Fibroblast of lung (primary cell): ENCODE measurements at places on chromosomes 11 and 22.

DNA sequence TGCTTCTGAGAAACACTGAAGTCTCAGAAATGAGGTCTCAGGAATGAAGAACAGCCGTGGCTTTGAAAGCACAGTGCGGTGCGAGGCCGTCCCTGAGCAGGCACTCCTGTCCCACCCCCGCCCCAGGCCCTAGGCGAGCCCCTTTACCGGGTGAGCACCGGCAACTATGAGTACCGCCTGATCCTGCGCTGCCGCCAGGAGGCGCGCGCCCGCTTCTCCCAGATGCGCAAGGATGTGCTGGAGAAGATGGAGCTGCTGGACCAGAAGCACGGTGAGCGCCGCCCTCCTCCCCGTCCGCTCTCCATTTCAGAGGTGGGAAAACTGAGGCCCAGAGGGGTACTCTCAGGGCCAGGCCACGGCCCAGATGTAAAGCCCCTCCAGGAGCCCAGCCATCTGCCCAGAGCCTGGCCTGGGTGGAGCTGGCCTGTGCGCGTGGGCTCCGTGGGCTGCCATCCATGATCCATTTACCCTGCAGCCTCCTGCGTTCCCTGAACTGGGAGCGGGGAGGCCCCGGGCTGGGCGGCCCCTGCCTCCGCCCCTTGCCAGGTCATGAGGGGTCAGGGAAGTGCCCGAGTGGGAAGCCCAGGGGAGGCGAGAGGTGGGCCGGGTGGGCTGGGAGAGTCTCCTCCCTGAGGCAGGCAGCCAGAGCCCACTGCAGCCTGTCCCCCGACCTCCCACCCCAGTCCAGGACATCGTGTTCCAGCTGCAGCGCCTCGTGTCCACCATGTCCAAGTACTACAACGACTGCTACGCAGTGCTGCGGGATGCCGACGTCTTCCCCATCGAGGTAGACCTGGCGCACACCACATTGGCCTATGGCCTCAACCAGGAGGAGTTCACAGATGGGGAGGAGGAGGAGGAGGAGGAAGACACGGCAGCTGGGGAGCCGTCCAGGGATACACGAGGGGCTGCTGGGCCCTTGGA is 9.5 kb downstream of the SLC16A8 start:
- DNase-seq, result peak; percentile 31

- no peak for DNase-seq
These were observed 121.7 kb upstream of the CHORDC1 start for GRCh38 chr11:90344546-90344945.

DNA sequence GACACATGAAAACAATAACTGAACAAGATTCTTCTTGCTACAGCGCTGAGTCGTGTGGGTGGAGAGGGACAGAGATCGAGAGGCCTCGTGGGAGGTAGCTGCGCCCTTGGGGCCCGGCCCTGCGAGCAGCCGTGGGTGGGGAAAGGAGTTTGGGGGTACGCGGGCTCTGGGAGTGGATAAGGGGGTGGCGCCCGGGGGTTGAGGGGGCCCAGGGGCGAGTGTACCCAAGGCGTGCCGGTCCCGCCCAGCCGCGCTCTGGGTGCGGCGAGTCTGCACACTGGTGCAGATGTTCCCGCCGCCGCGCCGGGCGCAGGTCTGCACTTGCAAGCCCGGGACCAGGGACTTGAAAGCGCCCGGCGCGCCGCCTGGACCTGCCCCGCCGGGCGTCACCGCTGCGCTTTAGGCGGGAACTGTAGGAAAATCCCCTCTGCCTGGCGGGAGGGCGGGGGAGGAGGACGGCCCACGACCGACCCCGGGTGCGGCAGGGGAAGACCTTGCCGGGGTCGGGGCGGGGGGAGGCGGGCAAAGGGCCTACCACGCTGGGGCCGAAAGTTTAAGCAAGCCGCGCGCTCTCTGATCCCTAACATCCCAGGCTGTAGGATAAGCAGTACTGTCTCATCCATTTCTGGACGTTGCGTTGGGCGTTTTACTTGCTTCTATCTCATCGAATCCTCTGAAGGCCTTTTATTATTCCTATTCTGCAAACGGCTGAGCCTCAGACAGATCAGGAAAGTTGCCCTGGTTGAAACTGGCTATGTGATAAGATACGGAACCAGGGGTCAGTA is 1.4 kb upstream of the KREMEN1 start:
- DNase-seq, result peak; percentile 39

DNA sequence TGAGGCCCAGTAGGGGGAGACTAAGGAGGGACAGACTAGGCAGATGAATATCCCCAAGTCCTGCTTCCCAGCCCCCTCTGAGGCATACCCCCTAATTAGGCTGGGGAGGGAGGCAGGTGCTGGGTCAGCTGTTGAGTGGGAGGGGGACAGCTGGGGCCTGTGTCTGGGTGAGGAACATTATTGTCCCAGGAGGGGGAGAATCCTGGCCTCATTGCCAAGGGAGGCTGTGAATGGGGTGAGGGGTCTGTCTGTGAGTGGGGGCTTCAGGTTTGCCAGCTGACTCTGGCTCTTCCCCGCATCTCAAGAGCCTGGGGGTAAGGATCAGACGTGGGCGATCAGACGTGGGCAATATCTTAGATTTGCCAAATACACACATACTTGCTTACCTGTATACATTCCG is 2.1 kb downstream of the INPPL1 start:
- no peak for DNase-seq

DNA sequence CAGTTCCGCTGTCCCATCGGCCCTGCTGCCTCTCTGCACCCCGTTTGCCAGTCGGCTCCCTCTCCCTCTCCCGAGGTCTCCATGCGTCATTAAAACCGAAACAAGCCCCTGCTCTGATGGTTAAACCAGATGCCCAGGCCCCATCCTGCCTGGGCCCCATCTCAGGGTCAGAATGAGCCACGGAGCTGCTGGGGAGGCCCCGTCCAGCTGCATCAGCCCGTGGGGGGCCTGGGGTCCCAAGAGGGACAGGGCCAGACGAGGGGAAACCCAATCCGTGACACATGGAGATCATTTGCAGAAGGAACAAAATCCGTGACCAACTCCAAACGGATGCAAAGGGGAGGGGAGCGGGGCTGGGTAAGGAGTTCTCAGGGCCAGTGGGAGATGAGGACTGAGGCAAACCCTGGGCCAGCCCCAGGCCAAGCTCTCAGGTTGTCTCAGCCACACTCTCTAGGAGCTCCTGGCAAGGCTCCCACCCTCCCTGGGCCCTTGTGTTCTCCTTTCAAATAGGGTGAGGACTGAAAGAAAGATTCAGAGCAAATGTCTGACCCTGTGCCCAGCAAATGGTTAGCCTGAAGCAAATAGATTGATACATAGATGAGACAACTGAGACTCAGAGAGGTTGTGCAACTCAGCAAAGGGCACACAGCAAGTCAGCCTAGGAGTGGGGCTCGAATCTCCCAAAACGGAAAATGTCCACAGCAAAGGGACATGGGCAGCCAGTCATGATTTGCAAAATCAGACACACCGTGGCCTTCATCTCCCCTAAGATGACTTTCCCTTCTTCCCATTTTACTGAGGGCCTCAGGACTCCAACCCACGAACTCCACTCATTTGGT is 162.1 kb downstream of the MN1 start:
- no peak for DNase-seq

DNA sequence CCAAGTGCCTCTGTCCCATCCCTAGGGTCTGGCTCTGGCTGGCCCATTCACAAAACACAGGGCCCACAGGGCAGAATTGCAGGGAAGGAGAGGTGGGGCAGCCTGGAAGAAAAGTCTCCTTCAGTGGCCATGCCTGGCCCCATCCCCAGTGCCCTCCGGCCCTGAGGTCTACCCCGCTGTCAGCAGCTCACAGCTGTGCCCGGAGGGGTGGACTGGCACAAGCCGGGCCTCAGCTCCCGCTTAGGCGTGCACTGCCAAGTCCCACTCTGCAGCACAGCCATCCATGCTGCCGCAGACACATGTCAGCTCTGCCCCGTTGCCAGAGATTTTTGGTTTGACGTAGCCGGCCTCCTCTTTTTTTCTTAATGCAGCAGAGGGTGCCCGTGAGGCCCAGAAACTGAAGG is 3.9 kb upstream of the SCN2B start:
- peak; percentile 60 for DNase-seq

DNA sequence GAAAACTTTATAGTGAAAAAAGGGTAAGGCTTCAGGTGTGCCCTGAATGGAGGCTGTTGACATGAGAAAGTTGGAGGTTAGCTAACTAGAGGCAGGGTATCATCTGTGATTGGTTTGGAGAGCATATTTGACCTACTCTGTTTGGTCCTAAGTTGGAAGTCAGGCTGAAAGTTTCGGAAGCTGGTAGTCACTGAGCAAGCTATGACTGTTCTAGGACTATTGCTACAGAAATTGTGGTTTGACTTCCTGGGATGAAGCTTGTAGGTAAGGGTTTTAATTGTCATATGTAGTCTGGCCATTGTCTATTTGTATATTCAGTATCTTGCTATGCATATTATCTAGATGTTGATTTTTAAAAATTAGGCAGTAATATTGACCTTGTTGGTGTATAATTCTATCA is 565.0 kb downstream of the TMEM135 start:
- DNase-seq, result no peak

DNA sequence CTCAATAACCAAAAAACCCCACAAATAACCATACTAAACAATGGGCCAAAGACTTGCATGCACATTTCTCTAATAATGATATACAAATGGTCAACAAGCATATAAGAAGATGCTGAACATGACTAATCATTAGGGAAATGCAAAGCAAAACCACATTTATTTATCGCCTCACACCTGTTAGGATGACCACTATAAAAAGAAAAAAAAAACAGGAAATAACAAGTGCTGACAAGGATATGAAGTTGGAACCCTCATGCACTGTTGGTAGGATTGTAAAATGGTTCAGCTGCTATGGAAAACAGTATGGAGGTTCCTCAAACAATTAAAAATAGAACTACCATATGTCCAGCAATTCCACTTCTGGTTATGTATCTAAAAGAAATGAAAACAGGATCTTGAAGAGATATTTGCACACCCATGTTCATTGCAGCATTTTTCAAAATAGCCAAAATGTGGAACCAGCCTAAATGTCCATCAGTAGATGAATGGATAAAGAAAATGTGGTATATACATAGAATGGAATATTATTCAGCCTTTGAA is 66.2 kb downstream of the AMBRA1 start:
- DNase-seq, result no peak

GRCh38 chr11:94602430-94603372 is 35.5 kb downstream of the PIWIL4 start:
- DNase-seq, result peak; percentile 88

DNA sequence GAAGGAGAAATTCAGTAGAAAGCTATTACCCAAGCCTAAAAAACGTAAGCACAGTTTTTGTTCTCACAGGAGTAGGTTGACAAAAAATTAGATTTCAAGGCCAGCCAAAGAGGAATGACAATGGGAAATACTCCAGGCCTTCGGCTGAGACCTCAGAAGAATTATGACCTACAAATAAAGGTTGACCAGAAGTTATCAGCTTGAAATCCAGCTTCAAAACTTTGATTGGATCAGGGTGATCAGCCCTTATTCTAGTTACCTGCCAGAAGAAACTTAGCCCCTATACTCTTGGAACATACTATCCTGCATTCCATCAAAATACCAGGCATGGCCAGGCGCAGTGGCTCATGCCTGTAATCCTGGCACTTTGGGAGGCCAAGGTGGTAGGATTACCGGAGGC is 68.4 kb upstream of the PRODH start:
- no peak for DNase-seq

DNA sequence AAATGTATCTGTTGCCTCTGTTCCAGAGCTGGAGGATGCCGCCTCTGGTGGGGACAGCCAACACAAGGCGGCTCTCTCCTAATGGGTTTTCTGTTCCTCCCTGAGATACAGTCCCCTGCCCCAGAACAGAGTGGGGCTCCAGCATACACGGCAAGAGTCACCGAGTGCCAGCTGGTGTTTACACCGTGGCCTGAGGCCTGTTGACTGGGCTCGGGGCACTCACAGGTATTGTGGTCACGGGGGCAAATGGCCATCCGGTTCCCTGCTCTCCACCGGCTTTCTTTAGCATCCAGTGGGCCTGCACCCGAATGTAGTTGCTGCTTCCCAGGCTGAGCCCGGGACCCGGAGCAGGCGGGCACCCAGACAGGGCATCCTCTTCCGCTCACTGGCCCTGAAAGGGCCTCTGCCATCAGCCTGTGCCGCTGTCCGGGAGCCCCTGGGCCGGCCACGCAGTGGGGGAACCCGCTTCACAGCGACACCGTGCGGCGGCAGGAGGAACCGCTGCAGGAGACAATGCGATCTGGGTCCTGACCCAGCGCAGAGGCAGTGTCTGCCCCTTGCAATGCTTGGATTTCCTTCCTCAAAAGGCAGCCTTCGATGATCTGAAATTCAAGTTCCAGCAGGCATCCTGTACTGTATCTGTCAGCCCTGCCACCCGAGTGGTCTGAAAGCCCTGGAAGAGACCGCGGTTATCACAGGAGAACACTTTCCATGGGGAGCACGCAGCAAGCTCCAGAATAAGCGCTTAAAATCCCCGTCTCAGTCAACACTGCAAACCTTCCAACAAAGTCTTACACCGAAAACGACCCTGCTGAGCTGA is 859 bp upstream of the KRTAP5-5 start:
- no peak for DNase-seq

DNA sequence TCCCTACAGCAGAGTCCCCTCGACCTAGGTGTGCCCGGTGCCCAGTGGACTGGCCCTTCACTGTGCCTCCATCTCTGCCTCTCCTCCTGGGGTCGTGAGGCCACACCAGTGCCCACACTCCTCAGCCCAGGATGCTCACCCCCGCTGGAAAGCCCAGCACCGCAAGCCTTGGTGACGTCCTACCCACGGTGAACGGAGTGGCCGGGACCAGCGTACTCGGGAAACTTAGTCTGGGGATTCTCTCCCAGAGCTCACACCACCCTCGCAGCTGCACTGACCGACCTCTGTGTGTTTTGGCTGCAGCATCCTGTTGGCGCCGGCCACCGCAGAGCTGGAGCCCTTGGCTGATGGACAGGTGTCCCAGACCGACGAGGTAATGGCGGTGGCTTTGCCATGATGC is 35.5 kb upstream of the KRTAP5-7 start:
- no peak for DNase-seq

GRCh38 chr11:1085440-1086170 is 10.9 kb downstream of the MUC2 start:
- no peak for DNase-seq

DNA sequence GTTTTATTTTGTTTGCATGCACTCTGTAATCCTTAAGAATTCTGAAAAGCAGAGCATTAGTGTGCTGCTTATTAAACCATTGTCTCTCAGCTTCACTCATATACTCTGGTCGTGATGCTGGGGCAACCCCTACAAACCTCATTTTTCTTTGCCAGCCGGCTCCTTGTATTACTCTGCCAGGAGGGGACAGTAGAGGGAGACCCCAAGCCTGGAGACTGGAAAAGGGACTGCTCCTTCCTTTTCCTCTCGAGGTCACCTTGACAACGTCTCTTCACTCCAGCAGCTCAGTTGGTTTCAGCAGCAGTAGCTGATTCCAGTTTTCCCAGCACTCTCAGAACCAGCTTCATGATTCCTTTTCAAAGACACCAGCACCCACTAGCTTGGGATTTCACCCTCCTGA is 2.8 kb upstream of the JHY start:
- DNase-seq, result no peak

DNA sequence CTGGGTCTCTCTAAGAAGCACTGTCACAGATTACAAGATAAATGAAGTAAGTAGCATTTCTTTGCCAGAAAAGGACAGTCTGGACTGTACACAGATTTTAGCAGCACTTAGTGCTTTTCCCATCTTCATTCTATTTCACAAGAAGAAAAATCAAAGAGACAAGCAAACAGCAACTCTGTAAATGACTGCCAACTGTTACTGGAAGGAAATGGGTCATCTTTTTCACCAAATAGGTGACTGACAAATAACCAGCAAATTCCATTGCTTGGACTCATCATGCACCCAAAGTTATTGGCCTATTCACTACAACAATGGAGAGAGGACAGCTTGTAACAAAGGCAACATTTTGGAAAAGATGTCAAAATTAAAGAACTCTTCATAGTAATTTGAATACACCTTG is 28.9 kb upstream of the CARD18 start:
- no peak for DNase-seq
